ENCODE measurements at places on chromosomes 7 and 10.

GRCh38 chr10:94402843-94403379, 570 bp downstream of the TBC1D12 start:
- no peak for DNase-seq

- DNase-seq = peak; percentile 88
Measured at GRCh38 chr10:17109475-17110207, 20.0 kb downstream of the CUBN start.

DNA sequence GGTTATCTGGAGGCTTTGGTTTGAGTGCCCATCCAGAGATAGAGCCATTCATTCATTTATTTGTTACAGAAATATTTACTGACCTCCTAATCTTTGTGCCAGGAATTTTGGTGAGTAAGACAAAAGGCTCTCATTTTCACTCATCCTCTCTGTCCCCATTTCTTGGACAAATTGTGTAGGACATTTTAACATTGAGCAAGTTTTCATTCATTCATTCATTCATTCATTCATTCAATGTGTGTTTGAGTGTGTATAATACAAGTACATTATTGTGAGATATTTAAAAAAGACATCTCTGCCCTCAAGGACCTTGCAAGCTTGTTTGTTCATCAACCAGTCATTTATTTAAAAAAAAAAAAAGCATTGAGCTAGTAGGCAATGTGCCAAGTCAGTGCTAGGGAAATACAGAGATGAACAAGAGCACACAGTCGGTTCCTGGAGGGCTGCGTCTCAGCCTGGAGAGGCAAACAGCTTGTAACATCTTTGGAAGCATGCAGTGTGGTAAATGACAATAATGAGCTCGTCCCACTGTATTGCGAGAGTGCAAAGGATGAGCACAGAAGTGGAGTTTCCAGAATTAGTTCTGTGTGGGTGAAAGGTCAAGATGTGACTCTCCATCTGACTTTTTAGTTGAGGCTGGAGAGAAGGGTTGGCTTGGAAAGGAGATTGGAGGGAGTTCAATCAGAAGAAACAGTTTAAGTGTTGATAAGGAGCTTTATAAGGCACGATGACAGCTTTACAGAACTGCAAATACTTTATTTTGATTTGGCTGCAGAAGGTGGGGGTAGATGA, 50.5 kb upstream of the HBP1 start:
- DNase-seq = no peak

DNA sequence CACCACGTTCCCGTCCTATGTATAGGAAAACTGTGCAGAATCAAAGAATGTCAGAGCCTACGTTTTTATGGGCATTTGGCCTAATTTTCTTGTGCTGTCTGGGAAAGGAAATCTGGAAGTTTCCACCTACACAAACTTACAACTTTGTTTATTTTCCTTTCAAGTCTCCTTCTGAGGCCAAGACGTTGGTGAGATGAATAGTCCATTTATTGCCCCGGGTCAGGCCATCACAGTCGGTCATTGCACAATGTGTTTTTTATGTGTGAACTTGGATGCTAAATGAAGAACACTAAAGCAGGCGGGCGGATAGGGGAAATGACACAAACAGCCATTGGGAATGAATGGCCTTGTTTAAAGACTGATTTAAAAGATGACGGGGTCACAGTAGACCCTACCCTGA, 38.6 kb downstream of the TRIL start:
- DNase-seq = no peak

- peak; percentile 46 for DNase-seq
Measured at GRCh38 chr7:85023066-85023712, 163.7 kb downstream of the SEMA3D start.

DNA sequence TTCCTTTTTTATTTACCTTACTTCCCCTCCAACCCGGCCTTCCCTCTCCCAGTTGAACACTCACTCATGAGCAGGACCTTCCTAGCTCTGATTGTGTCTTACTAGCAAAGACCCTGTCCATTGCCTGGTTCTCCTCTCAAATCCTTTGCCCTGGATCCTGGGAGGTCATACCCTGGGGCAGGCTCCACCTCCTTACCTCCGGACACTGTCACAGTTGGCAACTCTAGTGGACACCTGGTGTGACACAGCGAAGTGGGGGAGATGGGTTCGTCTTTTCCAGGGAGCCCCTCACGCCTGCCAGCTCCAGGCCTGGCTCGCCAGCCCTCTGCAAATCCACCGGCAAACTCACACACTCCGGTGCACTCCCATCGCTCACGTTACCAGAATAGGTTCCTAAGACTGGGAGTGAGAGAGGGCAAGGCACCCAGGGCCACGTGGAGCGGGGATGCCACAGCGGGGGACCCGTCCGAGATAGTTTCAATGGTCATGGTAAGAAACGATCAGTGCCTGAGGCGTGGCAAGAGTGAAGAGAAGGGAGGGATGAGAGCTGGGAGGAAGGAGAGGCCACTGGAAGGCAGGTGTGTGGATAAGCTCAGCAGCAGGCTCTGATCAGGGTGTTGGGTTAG, 30.9 kb upstream of the TMEM72 start:
- DNase-seq = no peak

DNA sequence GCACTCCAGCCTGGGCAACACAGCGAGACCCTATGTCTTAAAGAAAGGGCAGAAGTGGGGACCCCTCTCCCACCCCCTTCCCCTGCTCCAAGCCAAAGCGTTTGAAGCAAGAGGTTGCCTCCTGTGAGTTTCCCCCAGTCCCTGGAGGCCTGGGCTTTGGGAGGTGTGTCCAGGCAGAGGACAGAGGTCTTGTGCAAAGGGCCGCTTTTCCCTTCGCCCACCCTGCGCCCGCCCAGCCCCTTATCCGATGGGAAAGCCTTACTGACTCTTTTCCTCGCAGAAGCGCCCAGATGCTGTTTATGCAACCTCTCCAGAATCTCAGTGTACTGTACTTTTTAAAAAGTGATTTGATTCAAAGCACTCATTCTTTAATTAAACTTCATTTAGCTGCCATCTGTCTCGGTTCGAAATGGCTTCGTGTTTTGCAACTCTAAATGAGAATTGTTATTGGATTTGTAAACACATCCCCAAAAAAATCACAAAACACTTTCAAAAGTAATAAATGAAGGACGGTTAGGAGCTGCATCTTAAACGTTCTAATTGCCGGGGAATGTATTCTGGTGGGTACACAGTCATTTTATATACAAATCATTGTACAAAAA, 50.5 kb upstream of the GTF2I start:
- no peak for DNase-seq

GRCh38 chr7:23108995-23109394, 3.4 kb downstream of the KLHL7 start:
- no peak for DNase-seq

GRCh38 chr7:26479581-26479980, 187.9 kb downstream of the SNX10 start:
- DNase-seq = no peak

- DNase-seq = no peak
Measured at GRCh38 chr10:100340948-100341847, 5.8 kb upstream of the SCD start.

DNA sequence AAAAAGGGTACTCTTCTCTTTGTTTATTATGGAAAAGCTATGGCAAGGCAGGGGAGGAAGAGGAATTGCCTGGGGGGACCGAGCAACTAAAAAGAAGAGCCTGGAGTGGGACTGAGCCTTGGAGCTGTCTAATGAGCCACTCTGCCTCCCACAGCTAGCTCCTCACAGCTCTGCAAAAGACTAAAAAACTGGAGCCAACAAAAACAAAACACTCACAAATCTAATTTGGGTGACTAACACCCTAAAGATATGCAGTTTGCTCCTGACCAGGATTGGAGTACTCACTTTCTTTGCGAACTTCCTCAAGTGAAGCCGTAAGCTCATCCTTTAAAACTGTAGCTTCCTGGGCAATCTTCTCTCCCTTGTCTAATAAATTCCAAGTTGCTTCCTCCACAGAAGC, 89.4 kb downstream of the CTNNA3 start:
- peak; percentile 89 for DNase-seq

DNA sequence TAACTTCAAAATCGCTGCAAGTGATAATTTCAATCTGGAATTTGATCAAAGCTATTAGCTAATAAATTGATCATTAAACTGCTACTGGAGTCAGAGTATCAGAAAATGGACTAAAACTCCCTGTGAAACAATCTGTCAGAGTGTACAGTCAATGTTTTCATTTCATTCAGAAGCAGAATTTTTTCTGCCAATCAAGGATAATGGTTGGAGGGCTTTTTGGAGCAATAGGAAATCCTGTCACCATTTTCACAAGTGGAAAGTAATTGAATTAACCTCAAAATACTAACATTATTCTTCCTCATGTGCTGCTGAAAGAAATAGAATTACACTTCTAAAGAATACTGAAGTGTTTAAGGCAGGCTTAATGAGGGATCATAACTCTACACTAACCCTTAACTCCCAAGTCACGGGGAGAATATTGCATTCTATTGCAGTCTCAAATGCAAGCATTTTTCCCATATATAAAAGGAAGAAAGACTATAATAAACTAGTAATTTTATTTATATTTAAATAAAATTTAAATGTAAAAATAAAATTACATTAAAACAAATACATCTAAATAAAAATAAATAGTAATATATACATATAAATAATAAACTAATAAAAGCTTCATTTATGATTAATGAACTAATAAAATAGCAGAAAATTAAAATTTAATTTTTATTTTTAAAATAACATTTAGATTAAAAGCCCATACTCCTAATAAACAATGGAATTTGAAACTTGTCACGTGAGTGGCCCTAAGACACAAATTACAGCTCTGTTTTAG, 67.1 kb downstream of the SEMA3E start:
- no peak for DNase-seq

GRCh38 chr7:90455163-90456030, 14.0 kb upstream of the PTTG1IP2 start:
- DNase-seq = peak; percentile 49

DNA sequence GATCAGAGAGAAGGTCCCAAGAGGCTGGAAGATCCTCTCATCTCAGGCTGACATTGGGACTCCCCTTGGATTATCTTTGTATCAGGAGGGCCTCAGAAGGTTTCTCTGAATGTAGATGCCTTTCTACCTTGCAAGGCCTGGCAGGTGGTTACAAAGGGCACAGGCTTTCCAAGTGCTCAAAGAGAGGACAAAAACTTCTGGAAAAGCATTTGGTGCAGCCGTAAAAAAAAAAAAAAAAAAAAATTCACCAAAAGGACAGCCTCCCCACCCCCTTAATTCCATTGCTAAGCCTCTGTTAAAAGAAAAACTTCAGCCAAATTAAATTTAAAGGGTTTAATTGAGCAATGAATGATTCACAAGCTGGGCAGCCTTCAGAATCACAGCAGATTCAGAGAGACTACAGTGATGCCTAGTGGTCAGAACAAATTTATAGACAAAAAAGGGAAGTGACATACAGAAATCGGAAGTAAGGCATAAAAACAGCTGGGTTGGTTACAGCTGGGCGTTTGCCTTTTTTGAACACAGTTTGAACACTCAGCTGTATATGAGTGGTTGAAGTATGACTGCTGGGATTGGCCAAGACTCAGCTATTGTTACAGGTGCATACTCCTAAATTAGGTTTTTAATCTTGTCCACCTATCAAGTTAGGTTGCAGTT, 42.5 kb upstream of the LRGUK start:
- no peak for DNase-seq

GRCh38 chr10:118980870-118981269, 48.6 kb upstream of the NANOS1 start:
- no peak for DNase-seq

All from HCEC 1CT (cell line).